Myocyte (in vitro differentiated cells): ENCODE measurements at places on chromosomes 2 and 18. TPM values are rescaled to one million over a fixed set of nuclear protein-coding genes. Genes with fewer than 3 reads are reported as not detected.

MOGAT1 gene
- not detected in 2 replicates for total RNA-seq

DNA sequence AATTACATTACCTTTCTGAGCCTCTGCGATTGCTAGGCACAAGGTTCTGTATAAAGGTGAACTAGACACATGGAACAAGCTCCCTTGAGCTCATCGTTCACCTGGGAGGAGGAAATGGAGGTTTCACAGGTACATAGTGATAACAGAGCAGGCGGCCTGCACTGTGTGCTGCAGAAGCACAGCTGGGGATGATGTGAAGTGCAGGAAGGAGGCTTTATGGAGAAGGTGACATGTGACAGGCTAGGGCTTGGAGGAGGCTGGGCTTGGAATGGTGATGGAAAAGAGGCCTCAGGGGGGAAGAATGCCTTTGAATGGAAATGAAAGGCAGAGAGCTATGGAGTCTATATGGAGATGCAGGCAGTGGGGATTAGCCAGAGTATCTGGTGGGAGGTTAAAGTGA is 22.9 kb downstream of the MARCHF4 start:
- DNase-seq = no peak

DNA sequence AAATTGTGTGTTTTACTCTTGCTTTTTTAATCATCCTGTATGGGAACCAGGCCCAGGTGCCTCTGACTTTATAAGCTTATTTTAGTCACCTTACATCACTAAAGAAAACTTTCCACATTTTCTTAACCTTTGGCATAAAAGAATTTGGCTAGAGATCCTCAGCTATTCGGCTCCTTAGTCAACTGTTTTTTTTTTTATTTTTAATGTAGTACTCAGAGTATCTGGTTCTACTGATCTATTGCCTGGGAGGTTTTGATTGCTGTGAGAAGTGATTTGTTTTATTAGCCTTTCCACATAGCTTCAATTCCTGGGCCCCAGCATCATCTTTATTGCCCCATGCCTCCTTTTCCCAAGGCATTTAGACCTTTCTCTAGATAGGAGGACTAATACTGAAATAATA is 121.0 kb downstream of the MYO1B start:
- no peak for DNase-seq

DNA sequence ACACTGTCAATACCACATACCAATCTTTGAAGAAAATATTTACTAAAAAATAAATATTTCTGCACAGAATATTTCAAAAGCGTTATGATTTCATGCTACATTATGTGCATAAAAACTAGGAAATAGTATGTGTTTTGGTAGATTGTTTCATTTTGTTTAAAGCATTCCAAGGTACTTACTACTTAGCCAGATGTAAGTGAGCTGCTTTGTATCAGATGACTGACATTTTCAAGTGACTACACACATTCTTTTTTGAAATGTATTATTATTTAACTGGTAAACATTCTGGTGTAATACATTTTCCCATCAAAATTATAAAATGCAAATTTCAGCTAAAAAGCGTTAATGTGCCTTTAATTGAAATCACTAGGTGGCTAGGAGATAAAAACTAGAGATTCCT is 21.5 kb downstream of the GCA start:
- DNase-seq = no peak

TTN gene
- 1,034 and 1,448 TPM in 2 replicates for total RNA-seq
